ENCODE measurements at places on chromosomes 16 and 17.

DNA sequence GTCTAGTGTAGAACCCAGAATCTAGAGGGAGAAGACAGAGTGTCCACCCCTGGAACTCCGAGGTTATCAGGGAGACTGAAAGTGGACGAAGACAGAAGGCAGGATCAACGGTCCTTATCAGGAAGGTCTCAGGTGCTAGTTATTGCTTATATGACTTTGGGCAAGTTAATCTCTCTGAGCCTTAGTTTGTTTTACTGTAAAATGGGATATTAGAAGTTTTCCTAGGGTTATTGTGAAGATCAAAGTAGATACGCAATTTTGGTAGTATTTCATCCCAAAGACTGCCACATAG lies 1.2 kb downstream of the RNF167 start:
- DNase-seq: no peak

DNA sequence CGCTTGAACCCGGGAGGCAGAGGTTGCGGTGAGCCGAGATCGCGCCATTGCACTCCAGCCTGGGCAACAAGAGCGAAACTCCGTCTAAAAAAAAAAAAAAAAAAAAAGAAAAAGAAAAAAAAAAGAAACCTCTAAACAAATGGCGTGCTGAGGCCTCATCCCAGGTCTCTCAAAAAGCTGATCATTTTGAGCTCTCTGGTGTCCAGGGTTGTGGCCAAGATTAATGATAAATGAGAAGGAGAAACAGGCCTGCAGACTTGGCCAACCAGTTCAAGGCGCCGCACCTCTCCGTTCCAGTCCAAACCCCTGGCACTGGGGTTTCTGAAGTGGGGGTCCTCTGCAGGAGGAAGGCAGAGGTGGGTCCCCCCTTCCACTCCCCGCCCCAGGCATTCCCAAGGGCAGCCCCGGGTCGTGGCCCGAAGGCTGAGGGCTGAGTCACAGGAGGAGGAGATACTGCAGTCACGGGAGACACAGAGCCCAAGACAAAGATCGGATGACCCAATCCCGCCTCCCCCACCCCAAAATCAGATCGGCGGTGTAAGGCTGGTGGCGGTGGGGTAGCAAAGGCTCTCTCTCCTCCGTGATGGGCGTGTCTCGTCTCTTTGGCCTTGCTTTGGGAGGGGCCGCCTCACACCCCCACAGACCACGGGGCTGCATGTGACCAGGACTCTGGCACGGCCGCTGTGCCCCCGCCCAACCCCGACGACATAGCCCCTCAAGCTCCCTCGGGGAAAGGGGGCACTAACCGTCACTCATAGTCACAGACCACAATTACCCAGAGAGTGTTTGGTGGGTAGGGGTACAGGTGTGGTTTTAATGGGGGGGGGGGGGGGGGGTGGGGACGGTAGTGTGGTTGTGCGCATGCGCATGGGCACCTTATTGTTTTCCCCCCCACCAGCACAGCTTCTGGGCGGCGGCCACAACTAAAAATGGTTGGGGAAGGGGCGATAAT lies 1.1 kb downstream of the VAT1 start:
- DNase-seq: peak; percentile 35

DNA sequence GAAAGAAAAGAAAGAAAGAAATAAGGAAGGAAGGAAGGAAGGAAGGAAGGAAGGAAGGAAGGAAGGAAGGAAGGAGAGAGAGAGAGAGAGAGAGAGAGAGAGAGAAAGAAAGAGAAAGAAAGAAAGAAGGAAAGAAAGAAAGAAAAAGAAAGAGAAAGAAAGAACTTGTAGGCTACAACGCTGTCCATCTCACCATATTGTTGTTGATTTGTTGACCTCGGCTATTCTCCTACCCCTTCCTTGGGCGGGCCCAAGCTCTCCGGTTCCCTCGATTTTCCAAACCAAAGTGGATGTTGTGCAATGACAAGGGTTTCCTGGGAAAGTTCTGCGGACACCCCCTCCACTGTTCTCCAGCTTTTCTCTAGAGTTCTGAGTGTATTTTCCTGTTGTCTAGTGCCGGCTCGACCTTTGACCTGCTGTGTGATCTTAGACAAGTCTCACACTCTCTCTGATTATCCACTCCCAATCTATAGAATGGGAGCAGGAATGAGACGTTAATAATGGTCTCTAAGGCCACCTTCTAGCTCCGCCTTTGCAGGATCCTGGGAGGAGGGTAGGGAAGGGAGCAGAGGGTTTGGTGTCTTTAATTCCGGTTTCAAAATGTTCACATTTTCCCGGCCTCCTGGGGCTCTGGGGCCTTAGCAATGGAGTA lies 1.6 kb downstream of the IRX6 start:
- DNase-seq: no peak

GRCh38 chr16:77684181-77684526 lies 38.2 kb upstream of the NUDT7 start:
- DNase-seq: no peak

- DNase-seq: no peak
Measured at GRCh38 chr16:65106757-65107156, 15.1 kb downstream of the CDH11 start.

DNA sequence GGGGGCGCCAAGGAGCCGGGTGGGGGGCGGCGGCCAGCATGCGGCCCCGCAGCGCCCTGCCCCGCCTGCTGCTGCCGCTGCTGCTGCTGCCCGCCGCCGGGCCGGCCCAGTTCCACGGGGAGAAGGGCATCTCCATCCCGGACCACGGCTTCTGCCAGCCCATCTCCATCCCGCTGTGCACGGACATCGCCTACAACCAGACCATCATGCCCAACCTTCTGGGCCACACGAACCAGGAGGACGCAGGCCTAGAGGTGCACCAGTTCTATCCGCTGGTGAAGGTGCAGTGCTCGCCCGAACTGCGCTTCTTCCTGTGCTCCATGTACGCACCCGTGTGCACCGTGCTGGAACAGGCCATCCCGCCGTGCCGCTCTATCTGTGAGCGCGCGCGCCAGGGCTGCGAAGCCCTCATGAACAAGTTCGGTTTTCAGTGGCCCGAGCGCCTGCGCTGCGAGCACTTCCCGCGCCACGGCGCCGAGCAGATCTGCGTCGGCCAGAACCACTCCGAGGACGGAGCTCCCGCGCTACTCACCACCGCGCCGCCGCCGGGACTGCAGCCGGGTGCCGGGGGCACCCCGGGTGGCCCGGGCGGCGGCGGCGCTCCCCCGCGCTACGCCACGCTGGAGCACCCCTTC lies 484 bp downstream of the FZD2 start:
- DNase-seq: peak; percentile 31

DNA sequence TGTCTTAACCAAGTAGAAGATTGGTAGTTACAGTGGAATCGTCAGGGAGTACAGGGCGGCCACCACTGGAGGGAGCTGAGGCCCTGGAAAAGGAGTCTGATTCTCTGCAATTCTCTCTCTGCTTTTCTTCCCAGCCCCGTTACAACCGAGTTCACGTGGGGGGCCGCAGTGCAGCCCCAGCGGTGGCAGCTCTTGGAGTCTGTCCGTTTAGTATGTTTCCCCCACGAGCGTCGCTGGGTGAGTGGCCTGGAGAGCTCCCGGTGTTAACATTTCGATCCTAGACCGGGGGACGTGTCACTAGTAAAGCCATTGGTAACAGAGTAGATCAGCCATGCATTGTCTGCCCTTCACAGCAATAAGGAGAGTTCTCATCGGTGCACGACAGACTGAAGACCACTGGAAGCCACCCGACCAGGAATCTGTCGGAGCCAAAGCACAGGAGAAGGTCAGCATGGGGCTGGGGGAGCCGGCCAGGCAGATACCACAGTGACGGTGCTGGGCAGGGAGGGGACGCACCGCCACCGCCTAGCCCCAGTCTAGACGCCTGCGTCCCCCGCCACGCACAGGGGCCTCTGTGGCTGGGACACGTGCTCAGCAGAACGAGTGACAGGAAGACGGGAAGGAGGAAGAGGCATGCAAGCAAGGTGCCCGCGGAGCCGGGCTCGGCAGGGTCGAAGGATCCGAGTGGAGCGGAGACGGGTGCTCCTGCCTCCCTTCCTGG lies 15.7 kb downstream of the SLC16A3 start:
- no peak for DNase-seq

- no peak for DNase-seq
Measured at GRCh38 chr16:7227229-7227721, 105.4 kb upstream of the RBFOX1 start.

- no peak for DNase-seq
Measured at GRCh38 chr17:42898147-42898811, 2.3 kb upstream of the G6PC1 start.

DNA sequence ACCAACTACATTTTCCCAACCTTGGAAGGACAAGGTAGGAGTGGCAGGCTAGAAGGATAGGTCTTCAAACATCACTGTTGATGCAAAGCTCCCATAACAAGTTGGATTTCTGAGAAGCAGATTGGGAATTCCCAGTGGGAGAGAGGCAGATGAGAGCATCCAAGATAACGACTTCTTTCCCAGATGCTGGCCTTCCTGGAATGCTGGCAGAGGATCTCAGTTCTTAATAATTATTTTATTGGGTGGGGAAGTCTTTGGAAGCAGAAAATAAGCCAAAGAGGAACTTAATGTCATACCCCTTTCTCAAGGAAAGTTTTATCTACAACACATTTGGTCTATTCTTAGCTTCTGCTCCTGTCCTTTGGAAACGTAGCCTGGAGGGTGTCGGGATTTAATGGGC lies 64.5 kb downstream of the MPRIP start:
- DNase-seq: no peak

- DNase-seq: no peak
Measured at GRCh38 chr17:1960545-1960912, 64.6 kb downstream of the RTN4RL1 start.

- DNase-seq: no peak
Measured at GRCh38 chr17:39650121-39650579, 13.2 kb downstream of the STARD3 start.

DNA sequence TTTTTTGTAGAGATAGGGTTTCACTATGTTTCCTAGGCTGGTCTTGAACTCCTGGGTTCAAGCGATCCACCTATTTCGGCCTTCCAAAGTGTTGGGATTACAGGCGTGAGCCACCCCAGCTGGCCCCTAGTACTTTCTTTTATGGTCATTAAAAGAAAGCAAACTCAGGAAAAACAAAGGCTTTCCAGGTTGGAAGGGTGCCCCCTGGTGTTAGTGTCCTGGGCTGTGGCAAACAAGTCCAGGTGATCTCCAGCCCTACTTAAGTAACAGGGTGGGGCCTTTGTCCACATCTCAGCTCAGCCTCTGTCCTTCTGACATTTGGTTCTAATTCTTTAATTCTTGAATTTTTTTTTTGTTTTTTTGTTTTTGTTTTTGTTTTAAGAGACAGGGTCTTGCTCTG lies 6.9 kb downstream of the IGFBP4 start:
- DNase-seq: peak; percentile 46

DNA sequence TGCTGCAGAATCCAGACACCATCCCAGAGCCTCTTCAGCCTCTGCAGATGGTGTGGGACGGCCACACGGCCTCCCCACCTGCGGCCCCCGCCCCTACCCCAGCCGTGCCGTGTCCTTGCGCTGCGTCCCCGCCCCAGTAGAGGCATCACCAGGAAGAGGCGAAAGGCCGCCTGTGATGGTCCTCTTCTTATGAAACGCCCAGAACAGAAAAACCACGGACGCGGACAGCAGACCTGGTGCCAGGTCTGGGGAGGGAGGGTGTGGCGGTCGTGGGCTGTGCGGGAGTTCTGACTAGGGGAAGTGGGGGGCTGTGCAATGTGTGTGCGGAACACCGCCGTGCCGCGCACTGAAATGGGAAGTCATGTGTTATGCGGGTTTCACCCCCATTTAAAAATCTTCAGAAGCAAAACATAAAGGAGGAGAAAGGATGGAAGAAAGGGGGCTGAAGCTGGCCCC lies 25.5 kb downstream of the ACSF3 start:
- DNase-seq: no peak

DNA sequence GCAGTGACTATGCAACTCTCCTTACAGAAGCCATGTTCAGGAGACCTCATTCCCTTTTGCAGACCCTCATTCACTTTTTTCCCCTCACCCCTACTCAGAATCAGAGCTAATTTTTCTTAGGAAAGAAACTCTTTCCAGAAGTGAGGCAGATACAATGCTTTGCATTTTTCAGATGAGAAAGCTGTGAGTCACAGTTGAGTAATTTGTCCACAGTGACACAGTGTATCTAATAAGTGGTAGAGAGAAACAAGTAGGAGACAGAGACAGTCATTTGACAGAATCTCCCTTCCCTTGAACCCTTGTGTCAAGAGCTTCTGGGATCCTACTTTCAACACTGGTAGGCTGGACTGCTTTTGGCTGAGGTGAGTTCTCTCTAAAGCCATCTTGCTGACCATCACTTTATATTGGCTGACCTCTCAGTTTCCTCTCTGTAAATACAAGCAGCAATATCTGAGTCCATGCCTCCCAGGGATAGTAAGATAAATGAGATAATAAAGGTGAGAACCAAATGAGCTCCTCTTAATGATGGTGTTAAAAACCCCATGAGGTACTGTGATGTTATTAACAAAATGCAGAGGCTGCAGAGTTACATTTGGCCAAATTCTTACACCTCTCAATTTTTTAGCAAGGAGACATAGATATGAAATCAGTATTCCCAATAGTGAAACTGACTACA lies 130.8 kb downstream of the CA10 start:
- no peak for DNase-seq
